ENCODE measurements at places on chromosomes 4 and X.

GRCh38 chr4:186291256-186291890 is 25.4 kb downstream of the F11 start:
- no peak for DNase-seq

DNA sequence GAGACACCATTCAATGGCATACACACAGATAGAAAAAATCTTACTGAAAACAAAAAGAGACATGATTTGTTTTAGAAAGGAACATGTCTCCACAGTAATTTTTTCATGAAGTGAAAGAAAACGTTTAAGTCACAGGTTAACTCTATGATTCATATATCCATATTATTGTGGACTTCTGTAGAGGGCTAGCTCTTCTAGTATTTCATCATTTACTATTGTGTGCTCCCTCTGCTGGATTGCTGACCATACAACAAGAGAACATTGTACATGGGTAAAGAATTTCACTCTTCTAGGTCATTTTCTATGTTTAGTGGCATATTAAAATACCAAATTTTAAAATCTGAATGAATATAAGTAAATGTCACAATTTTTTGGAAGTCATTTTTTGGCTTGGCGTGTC is 91.8 kb upstream of the POU3F4 start:
- no peak for DNase-seq

GRCh38 chrX:30653415-30654131 is at the start of gene GK:
Gene GK, plus strand, starts transcription at chrX:30653423. Its CDS starts 115 bp downstream, at chrX:30653538.
- DNase-seq: no peak

DNA sequence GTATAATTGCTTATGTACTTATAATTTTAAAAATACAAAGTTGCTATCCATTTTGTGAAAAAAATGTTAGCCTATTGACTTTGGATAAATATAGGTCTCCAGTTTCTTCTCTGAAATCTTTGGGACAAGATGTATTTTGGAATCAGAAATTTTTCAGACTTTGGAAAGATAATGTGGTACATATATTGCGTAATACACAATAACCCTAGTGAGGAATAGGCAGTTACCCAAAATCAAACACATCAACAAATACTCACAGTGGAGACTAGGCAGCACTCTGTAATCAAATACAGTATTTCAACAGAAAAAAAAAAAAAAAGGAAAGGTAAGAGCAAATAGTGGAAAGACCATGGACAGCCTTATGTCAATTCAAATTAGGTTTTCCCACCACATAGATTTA is 796.8 kb downstream of the ADGRL3 start:
- no peak for DNase-seq

DNA sequence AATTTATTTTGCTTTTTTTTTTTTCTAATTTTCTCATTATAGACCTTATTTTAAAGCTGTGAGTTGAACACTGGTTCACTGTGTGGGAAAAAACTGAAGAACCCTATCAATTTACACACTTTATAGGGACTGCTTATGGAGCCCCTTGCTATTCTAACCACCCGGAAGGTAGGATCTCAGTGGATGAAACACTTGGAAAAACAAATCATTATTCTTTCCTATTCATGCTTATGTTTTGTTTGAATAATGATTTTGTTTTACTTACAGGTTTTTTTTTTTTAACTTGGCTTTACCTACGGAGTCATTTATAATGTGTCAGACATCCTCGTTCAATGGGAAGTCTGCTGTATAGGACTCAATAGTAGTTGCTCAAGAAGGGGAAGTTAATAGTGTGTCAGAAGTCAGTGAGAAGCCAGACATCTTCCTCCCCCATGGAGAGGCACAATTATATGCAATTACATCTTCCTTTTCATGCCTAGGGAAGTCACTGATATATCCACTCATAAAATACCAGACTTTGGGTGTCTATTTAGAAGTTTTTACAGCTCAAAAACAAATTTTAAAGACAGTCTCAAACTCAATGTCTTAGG is 113.2 kb downstream of the ARSF start:
- no peak for DNase-seq

DNA sequence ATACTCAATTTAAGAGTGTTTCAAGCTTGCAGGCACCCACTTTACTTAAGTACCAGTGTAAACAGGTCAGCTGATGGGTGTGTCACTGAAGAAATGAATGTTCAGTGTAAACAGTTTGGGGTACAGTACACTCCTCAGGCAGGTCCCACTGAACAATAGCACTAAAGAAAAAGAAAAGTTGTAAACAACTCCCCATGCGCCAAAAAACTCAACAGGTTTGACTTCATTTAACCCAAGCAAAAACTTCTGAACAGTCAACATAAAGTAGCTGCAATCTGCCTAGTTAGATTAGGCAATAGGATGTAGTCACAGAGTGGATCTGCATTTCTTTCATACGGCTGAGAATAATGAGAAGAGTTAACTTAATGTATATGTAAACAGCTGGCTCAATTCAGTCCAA is 93.2 kb downstream of the FAM13A start:
- no peak for DNase-seq

DNA sequence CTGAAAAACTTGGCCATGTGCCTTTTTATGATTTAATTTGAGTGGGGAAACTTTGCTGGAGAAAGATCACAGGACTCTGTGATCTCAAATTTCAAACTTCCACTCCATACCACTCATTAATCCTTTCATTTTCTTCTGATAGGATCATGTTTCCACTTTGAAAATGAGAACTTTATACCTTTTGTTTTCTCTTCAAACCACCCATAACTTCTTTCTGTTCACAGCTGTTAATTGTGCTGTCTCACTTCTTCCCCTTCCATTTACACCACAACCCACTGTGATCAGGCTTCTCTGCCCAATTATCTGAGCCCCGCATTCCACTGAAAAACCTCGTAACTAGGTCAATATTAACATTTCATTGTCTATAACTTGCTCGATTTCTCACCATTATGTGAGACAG is 47.0 kb upstream of the ARSJ start:
- DNase-seq: peak; percentile 67

GRCh38 chr4:117868201-117868600 is 166.1 kb upstream of the NDST3 start:
- DNase-seq: no peak

GRCh38 chrX:16511796-16512776 is 137.9 kb upstream of the S100G start:
- no peak for DNase-seq

GRCh38 chr4:138367942-138368341 is 125.8 kb upstream of the SLC7A11 start:
- DNase-seq: no peak

DNA sequence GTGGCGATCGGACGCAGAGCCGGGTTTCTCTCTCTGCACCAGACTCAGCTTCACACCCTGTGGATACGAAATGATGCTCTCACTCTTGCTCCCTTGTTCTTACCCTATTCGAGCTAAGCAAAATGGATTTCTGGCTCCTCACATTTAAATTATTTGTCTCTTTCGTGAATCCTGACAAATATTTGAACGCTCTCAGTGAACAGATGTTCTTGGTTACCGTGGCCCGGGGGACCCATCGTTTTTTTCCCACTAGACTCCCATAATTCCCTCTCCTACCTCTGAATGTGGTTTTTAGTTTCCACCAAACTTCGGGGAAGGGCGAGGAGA is 630 bp downstream of the SMARCA5 start:
- peak; percentile 34 for DNase-seq

- DNase-seq: no peak
These were observed 54.7 kb downstream of the MFAP3L start for GRCh38 chr4:169971456-169972015.

All from NCI-H2171 treated with DMSO at 0.1 percent for 48 hours (cell line).